Fibroblast of upper back skin (primary cell): ENCODE measurements at places on chromosomes 11 and 22.

DNA sequence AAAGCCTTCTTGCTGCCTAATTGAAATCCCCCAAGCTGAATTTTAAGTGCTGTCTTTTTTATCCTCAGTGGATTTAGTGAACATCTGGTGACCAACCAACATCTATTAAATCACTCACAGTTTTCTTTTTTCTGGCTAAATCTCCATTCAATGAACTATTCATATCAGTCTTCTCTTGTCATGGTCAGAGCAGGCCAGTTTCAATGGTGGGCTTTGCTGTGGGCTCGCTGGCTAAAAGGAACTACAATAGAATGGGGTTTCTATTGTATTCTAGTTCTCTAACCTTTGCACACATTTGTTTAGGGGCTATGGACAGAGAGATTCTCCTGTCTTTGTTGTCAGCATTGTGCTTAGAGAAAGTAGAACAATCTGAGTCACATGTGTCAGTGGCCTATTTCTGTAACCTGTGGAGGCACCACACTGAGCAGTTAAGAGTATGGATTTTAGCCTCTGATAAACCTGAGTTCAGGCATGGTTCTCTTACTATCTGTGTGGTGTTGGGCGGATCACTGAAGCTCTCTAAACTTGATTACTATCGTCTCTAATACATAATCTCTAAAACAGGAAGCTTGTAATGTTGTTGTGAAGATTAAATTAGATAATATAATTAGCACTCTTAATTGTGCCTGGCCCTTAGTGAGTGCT, 94.2 kb upstream of the CADM1 start:
- no peak for DNase-seq

- no peak for DNase-seq
Measured at GRCh38 chr11:134533511-134533910, 121.5 kb upstream of the B3GAT1 start.

- DNase-seq: no peak
Measured at GRCh38 chr11:64134963-64135362, 30.9 kb downstream of the MACROD1 start.

DNA sequence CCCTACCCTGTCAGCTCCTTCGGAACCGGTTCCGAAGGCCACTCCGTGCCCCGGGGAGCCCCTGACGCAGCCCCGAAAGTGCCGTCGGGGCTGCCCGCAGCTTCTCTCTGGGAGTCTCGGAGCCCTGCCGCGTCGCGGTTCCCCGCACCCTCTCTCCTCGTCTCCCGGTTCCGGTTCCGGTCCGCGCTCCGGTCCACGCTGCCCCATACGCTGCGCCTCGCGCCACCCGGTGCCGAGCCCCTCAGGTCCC, 618 bp downstream of the MTA2 start:
- peak; percentile 20 for DNase-seq

- peak; percentile 98 for DNase-seq
Measured at GRCh38 chr11:35491231-35491871, 34.1 kb downstream of the PAMR1 start.

DNA sequence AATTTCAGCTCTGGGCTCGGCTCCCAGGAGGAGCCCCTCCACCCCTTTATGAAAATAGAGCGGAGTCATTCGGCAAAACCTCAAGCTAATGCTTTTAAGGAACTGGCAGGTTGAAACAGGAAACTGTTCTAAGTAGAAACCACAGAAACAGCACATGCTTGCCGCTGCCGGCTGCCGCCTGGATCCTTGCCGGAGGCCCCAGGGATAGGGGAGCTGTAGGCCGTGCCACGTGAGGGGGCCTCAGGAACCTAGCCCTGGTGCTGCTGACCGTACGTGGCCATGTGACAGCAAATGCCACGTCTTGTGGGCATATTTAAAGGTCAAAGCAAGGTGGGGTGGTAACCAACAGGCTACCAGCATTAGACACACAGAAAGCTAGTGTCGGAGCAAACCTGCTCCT, 77.9 kb upstream of the TIMP3 start:
- peak; percentile 97 for DNase-seq

GRCh38 chr11:79369055-79369454, 71.8 kb downstream of the TENM4 start:
- no peak for DNase-seq

GRCh38 chr22:47878460-47878859, 1116.0 kb downstream of the TBC1D22A start:
- no peak for DNase-seq

DNA sequence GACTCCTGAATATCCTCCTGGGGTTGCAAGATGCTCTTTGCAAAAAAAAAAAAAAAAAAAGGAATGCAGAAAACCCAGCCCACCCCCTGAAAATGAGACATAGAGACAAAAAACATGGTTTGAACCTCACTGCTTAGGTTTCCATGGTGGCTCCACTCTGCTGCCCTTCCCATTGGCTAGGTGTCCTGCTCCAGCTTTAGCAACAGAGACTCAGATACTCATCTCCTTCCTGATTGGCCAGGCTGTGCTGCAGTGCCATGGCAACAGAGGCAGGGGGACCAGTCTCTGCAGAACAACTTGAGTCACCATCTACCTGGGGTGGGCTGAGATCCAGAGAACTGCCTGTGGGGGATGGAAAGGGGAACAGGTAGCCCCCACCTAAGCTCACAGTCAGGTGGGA, 17.4 kb upstream of the YWHAH start:
- DNase-seq: no peak

DNA sequence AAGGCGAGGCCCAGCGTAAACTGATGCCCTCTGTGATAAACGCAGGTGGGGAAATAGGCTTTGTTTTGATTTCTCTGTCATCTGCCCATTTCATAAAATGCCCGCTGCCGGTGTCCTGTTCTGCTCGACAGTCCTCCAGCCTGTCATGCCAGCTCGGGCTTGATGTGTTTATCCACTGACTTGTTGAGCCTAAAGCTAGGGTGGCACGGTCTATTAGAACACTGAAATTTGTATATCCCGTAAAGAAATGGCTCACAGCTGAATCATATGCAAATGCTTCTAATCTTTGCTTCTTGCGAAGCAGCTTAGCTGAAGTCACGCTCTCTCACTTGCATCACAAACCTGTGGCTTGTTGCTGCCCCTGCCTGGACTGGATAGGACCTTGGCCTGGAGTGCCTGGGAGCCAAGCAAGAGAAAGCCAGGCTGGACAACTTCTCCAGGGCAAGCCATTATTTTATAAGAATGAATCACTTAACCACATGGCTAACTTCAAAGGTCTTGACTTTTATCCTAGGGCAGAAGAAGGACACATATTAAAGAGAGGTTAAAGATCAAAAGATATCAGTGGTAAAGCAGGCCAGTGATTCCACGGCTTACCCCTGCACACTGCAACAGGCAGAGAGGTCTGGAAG, 33.1 kb downstream of the EHF start:
- peak; percentile 70 for DNase-seq

DNA sequence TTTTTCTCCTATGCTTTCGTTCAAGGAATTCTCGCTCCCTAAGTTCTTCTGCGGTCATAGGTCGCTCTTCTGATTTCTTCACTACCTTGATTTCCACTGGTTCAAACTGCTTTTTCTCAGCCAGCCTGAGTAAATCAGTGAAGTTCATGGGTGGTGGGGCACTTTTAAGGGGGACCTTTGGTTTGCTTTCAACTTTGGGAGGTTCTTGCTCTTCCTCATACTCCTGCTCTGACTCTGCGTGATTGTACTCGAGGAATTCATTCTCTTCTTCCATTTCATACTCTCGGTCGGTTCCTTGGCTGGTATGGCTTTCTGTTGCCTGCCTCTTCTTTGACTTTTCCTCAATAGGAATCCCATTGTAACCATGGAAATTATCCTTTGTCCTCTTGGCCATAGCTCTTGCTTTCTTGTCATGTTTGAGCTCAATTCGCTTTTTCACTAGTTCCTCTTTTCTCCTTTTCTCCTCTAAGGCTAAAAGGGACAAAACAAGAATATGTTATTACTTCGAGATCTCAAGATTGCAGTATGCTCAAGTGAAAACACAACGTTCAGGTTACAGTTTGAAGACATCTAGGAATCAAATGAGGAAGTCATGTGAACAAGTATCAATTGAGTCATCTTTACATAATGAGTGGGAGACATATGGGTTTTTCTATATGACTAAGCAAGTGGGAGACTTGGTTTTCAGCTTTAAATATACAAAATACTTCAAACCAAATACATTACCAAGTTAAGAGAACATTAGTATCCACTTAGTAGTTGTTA, 16.2 kb downstream of the MISFA start:
- DNase-seq: peak; percentile 20

DNA sequence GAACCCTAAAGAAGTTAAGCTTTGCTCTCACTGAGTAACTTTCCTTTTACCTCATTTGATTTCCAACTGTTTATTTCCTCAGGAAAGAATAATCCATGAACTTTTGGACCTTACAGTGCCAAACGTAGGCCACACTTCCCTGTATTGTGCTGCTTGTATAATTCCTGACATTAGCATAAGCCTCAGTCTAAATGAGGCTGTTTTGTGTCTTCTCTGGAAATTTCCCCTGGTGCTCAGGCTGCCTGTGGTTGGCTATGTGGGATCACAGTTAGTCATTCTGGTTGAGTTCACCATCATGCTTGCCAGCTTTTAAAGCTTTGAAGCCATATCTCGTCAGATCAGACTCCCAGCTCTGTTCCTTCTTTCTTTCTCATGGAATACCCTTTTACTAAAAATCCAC, 107.0 kb downstream of the FAM76B start:
- DNase-seq: peak; percentile 56

GRCh38 chr11:28460348-28460747, 352.2 kb downstream of the METTL15 start:
- DNase-seq: no peak

DNA sequence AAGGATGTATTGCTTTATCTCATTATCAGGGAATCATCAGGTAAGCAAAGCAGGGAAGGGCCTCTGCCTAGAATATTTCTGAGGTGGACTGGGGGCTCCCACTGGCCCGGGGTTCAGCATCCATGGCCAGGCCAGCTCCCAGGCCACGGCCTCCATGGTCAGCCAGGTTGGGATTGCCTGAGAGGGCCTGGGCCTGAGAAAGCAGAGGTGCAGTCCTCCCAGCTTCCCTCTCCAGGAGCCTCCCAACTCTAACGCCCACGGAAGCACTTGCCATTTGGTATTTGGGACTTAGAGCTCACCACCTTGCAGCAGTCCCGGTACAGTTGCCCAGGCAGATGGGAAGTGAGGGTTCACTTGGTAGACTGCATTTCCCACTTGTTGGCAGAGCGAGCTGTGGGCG, 12.7 kb downstream of the DGAT2 start:
- DNase-seq: no peak
